ENCODE measurements at places on chromosomes 1 and 21.

DNA sequence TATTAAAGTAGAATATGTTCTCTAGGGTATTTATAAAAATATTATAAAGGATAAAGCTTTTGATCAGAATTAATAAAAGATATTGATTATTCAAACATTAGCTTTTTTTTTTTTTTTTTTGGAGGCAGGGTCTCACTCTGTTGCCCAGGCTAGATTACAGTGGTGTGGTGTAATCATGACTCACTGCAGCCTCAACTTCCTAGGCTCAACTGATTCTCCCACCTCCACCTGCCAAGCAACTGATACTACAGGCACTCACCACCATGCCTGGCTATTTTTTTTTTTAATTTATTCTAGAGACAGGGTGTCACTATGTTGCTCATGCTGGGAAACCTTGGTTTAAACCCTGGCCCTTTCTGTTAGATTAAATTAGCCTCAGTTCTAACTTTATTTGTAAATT is 188.3 kb downstream of the CLEC20A start:
- DNase-seq: no peak

DNA sequence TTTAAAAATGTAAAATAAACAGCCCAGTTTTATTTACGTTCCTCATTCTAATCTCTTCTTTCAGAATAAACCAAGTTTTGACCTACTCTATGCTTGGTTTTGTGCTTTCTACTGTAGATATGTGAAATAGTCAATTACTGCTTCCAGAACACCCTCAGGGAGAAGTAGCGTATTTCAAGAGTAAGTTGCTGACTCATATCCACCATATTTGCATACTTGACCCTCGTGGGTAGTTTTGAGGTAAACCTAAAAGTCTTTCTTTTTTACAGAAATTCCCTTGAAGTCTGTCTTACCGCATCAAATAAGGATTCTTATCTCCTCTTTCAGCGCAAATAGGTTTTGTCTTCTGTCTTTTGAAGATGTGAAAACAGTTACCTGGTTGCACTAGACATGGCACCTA is 1.4 kb upstream of the OR2L3 start:
- no peak for DNase-seq

DNA sequence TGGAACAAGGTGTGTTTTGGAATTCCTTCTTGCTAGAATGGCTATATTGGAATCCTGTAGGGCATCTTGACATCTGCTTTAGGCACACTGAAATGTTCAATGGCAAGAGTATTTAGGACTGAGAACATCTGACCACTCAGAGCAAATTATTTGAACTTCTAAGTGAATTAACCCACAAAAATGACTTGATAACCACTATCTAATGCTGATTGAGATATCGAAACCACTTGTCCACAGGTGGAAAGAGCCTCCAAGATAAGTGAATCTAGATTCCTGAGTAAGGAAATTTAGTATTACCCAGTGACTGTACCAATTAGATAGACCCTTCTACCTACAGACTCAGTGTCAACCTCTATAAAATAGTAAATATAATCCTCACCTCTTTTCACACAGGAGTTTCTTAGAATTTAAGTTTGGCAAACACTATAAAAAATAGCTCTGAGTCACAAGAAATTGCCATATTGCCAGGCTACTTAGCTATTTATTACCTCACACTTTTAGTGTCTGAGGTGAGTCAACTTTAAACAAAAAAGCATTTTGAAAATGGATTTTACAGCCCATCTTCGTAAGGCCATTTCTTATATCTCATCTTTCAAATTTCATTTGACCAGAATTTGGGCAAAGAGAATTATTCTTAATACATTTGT is 421.8 kb downstream of the PTBP2 start:
- no peak for DNase-seq

DNA sequence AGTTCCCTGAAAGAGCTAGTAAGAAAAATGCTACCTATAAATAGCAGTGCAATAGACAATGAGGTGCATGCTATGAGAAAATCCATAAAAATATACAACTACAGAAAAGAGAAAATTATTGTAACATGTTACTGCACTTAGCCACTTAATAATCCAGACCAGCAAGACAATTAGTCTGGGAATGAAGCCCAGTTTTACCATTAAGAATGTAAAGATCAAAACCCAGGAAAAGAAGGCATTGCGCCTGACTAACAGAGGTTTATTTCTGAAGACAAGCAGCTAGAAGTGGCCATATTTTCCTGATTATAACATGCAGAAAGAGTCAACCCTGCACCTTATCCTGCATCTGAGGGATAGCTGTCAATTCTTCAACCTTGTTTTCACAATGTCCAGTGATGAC is 276.4 kb upstream of the PRMT6 start:
- no peak for DNase-seq

GRCh38 chr1:56311766-56312165 is 267.6 kb downstream of the PLPP3 start:
- DNase-seq: no peak

- DNase-seq: no peak
These were observed 3.9 kb downstream of the C1orf87 start for GRCh38 chr1:60069691-60070090.

DNA sequence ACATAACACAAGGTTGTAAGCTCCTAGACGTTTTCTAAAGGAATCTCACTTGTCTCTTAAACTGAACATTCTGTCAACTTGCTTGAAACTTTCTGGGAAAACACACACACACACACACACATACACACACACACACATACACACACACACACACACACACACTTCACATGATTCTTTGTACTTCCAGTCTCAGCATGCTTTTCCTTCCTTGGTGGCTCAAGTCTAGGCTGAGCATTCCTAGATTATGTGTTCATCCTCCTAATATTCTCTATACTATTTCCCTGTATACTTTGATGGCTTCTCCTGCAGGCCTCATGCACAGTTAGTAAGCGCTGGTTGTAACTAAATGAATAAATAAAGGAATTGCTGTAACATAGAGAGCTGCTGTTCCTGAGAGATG is 372.1 kb downstream of the PTPRC start:
- no peak for DNase-seq

GRCh38 chr1:181119093-181119989 is 30.8 kb downstream of the IER5 start:
- DNase-seq: no peak

DNA sequence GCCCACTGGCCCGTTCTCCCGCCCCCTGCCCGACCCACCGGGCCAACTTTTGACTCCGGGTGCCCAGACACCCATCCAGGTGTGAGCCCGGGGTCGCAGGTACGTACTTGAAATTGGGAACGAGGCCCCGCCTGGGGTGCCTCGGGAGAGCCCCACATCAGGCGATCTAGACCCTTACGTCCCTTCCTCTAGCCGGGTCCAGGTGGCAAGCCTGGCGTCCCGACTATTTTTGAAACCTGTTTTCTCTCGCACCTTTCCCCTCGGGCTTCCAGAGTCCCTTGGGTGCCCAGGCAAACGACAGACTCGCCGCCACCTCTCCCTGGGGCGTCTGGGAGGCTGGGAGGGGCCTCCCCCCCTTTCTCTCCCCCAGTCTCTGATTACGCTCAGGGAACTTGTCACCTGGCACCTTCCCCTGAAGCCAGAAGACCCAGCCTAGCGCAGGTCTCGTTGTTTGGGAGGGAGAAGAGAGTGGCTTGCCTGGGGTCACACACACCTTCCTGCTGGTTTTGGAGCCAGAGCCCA is 898 bp downstream of the LDLRAP1 start:
- no peak for DNase-seq

GRCh38 chr1:245807306-245807705 is 652.5 kb downstream of the KIF26B start:
- no peak for DNase-seq

GRCh38 chr1:83546874-83547273 is 452.1 kb downstream of the TTLL7 start:
- DNase-seq: no peak

Data from NCI-H2081 (cell line).